ENCODE measurements at places on chromosomes 2 and 18. TPM values are rescaled to one million over a fixed set of nuclear protein-coding genes. Genes with fewer than 3 reads are reported as not detected.

Gene SERPINB2
- 1.2 TPM for total RNA-seq

Gene SERPINB13
- not detected for total RNA-seq

Gene CYP1B1
- total RNA-seq, result 90.9 TPM

Gene RAB27B
- total RNA-seq, result 1.2 TPM

Gene TEKT4
- not detected for total RNA-seq

GRCh38 chr2:98908931-98909316 lies 27.1 kb downstream of the CRACDL start:
- no peak for DNase-seq

DNA sequence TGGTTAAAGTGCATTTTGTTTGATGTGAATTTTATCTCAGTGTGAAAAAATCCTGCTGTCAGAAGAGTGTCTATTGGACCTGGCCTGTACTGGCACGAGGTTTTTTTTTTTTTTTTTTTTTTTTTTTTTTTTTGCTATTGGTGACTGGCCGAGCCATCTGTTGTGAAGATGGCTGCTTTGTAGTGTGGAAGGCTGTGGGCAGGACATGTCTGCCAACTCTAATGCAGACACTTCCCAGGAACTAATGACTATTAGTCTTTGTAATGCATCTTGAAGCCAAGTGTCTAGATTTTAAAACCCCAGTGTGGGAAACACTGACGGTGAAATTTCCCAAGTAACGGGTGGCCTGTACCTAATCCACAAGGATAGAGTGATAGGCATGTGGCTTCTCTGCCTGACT lies 34.3 kb downstream of the ZAP70 start:
- DNase-seq, result no peak

DNA sequence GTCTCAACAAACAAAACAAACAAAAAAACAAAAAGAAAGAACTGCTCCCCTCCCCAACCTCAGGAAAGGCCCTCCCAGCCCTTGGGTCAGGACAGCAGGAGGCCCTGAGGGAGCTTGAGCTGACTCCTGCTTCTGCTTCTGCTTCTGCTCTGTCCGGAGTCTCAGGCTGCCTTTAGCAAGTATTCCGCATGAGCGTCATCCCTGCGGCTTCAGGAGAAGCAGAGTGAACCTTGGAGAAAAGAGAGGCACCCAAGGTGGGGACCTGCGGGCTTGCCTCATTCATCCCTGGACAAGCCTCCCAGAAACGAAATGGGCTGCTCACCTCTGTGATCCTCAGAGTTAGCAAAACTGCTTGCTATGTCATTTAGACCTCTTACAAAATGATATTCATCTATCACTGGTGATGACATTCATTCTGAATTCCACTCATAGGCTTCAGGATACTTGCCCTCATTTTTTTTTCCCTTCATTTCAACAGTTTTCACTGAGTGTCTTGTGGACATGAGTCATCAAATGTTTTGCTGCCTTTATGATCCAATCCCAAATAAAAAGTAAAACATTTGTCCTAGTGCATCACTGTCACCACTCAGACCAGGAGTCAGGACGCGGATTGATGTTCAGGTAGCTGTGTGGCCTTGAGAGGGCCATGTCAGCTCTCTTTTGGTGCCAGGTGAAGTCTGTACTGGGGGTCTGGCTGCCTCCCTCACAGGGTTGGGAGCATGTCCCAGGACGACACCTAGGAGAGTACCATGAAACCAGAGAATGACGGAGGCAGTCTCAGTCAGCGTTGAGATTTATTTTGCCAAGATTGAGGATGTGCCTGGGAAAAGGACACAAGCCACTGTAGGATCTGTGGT lies 51.7 kb downstream of the IMPA2 start:
- DNase-seq, result no peak

- no peak for DNase-seq
Observed at GRCh38 chr2:163119966-163120365, 281.4 kb upstream of the KCNH7 start.

DNA sequence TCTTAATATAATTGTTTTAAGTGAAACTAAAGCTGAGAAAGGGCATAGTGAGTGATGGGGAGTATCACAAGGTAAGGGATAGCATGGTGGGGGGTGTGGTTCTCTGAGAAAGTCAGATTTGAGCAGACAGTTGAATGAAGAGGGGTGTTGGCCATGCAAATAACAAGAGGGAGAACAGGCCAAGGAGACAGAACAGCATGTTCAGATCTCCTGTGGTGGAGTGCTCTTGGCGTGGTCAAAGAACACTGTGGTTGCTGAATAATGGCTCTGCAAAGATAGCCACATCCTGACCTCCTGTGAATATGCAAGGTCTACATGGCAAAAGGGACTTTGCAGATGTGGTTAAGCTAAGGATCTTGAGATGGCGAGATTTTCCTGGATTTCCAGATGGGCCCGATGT lies 389.2 kb downstream of the TMEM182 start:
- no peak for DNase-seq

- DNase-seq, result peak; percentile 62
Observed at GRCh38 chr2:95007031-95007609, 18.4 kb upstream of the MAL start.

DNA sequence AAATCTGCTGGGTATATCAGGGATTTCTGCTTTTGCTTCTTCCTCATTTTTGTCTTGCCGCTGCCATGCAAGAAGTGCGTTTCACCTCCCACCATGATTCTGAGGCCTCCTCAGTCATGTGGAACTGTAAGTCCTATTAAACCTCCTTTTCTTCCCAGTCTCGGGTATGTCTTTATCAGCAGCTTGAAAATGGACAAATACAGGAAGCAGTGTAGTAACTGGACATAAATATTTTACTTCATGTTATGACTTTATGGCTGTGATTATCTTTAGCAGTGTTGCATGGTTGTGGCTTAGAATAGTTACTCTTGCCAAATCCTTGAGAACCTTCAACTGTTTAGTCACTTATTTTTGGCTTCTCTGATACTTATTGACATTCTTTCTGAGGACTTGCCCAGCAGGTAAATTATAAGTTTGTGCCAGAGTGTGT lies 66.2 kb upstream of the DLX2 start:
- DNase-seq, result no peak

DNA sequence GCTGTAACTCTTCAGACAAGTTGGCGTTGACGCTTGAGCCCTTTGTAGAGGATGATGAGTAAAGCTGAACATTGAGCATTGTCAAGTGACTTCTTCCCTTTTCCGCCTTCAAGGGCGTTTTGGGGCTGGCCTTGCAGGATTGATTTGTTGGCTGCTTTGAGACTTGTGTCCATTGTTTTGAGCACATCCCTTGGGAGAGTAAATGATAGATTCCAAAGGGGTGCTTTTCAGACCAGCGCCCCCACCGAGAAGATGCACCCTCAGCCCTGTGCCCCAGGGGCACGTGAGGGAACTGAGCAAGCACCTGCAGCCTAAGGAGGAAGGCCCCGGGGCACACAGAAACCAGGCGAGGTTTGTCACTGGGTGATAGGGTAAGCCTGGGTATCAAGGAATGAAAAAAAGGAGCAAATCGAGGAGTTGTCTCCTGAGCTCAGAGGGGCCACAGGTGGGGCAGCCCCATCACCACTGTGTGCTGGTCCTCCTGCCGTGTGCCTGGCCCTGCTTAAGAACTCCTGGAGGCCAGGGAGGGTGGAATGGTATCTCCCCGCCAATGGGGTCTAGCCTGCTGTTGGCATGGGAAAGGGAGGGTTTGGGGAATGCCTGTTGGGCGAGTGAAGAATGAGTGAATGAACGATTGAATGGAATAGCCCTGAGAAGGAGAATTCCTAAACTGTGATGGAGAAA lies 64.0 kb downstream of the RAB31 start:
- no peak for DNase-seq
